Foreskin fibroblast (primary cell): ENCODE measurements at places on chromosomes 7 and 10.

- no peak for DNase-seq
Measured at GRCh38 chr7:90933984-90934383, 330.2 kb upstream of the FZD1 start.

GRCh38 chr10:98100476-98100875, 34.0 kb upstream of the R3HCC1L start:
- no peak for DNase-seq

- DNase-seq: peak; percentile 69
Measured at GRCh38 chr10:71268247-71268691, 50.8 kb upstream of the SLC29A3 start.

- DNase-seq: no peak
Measured at GRCh38 chr10:48501787-48502771, 102.8 kb downstream of the ARHGAP22 start.

- DNase-seq: no peak
Measured at GRCh38 chr7:157433628-157434027, 96.8 kb downstream of the DNAJB6 start.

DNA sequence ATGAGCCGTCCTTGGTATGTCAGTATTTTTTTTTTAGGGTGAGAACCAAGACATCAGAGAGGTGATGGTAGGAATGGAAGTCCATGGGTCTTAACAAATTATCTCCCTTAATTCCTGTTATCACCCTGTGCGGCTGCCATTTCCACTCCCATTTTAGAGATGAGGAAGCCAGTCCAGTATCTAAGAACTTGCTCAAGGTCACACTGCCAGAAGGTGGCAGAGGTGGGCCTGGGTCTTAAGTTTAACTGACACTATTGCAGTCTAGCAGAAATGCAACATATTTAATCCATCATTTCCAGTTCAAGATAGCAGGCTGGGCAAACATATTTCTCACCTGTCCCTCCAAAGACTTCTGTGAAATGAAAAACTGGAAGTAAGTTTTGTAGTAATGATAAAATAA, 108.3 kb downstream of the GLI3 start:
- DNase-seq: no peak

- no peak for DNase-seq
Measured at GRCh38 chr10:110834629-110835301, 37.0 kb upstream of the PDCD4 start.

- peak; percentile 30 for DNase-seq
Measured at GRCh38 chr7:90607196-90607595, 11.1 kb downstream of the CDK14 start.

- DNase-seq: no peak
Measured at GRCh38 chr10:14326581-14326980, 4.1 kb downstream of the FRMD4A start.

- DNase-seq: no peak
Measured at GRCh38 chr10:6213257-6213905, 10.6 kb downstream of the PFKFB3 start.

GRCh38 chr10:79180414-79181221, 111.9 kb downstream of the ZMIZ1 start:
- DNase-seq: no peak

DNA sequence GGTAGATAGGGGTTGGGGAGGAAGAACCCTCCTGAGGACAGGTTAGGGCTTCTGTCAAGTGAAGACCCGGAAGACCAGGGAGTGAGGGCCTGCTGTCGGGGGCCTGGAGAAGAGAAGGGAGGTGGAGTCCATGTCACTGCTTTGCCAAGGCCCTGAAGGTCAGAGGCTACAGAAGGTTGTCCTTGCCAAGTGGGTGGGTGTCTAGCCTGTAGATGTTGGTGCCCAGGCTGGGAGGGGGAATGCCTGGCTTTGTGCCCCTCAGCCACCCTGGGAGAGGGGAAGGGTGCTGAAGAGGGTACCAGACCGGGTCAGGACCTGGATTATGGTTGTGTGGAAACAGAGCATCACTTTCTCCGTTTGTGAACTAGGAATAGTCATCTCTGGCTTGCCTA, 67.2 kb upstream of the AQP1 start:
- no peak for DNase-seq

DNA sequence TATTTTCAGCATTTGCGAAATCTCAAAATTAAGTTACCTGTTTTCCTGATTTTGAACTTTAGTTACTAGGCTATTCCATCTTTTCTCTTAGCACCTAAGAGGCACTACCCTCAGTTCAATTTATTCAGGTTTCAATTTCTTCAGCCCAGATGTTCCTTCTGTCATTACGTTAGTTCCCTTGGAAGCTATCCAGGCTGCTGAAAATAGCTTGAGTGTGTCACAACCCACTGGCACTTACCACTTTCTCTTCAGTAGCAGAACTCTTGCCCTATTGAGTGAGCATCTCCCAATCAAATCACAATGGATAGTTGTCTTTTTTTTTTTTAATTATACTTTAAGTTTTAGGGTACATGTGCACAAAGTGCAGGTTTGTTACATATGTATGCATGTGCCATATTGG, 332.7 kb upstream of the LRGUK start:
- DNase-seq: peak; percentile 68

GRCh38 chr10:9577746-9578145, 1439.9 kb upstream of the CELF2 start:
- no peak for DNase-seq

DNA sequence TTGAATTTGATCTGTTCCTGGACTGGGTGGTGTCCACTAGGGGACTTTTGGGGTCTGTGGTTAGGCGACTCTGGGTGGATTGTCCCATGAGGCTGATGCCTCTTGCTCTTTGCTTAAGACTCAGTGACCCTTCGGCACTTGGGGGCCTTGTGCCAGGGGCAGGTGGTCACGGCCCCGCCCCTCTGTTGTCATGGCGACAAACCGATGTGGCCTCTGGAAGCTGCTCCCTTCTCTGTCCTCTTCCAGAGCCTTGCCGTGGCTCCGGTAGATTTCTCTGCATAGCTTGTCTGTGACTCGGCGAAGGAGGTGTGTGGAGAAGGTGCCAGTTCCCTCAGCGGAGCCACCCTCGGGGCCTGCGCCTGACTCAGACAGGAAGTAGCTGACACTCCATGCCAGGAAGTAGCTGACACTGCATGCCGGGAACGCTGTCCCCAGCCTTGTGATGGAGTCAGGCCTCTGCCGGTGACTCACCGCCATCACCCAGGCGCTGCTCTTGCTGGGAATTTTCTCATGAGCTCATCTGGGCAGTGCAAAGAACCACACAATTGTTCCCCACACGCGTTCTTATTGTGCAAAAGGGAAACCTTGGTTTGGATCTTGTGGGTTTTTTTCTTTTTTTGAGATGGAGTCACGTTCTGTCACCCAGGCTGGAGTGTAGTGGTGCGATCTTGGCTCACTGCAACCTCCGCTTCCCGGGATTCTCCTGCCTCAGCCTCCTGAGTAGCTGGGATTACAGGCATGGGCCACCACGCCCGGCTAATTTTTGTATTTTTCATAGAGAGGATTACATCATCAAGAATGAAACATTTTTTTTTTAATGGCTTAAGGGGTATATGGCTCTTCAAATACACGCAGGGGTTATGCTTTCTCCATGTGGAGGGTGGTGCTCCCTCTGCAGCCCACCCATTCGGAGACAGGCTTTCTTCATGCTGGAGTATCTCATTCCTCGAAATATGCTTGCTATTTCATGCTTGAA, 72.6 kb downstream of the PFKFB3 start:
- peak; percentile 97 for DNase-seq

DNA sequence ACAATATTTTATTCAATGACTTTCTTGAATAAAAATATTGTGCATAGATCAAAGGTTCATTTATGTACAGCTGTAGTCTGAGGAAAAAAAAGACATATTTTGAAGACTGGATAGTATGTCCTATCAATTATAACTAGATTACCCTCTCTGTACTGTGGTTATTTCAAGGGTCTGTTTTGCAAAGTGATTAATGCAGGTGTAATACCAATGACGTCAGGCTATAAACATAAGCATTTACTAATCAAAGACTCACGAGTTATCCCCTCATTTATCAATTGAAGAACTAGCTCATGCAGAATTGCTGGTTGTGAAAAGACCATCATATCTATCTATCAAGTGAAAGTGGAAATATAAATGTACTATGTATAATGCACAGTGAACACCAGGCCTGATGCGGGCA, 213.6 kb upstream of the HGF start:
- DNase-seq: no peak

DNA sequence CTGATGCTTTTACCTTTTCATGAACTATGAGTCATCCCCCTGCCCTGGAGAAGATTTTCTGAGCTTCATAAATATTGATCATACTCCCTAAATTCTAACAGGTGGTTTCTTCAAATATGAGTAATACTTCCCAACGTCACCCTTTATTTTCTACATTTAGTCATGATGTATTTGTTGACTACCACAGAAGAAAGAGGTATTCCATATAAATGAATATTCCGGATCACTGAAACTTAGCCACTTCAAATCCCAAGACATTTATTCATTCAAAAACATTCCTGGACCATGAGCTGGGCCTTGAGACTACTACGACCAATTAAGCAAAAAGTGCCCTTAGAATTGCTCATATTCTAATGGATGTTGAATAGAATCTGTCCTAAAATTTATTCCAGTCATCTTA, 395.8 kb upstream of the NPVF start:
- no peak for DNase-seq

DNA sequence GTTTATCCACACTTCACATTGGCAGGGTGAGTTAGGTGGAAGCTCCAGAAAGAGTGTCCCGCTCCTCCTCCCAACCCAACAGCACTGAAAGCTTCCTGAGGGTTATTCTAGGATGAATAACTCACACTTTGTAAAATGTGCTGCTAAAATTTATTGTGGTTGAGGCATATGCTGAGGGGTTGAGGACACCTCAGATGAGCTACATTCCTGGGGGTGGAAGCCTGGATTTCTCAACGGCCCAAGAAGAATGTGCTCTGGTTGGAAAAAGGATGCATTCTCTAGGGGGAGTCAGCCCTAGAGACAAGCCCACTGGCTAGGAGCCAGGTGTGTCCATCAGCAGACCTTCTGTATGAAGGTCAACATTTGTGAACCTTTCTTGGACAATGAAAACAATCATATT, 91.5 kb upstream of the PDE1C start:
- peak; percentile 72 for DNase-seq

DNA sequence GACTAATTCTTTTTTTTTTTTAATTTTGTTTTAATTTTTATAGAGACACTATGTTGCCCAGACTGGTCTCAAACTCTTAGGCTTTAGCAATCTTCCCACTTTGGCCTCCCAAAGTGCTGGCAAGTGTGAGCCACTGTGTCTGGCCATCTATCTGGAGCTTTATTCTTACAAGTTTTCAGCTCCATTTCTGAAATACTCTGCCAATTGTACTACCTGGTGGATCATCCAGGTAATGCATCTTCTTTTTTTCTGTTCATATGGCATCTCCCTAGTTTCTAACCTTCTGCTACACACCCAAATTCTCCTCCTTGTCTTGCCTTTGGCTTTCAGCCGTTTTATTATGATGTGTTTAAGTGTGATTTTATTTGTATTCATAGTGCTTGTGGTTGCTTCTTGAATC, 40.2 kb downstream of the ZNF365 start:
- DNase-seq: peak; percentile 22

DNA sequence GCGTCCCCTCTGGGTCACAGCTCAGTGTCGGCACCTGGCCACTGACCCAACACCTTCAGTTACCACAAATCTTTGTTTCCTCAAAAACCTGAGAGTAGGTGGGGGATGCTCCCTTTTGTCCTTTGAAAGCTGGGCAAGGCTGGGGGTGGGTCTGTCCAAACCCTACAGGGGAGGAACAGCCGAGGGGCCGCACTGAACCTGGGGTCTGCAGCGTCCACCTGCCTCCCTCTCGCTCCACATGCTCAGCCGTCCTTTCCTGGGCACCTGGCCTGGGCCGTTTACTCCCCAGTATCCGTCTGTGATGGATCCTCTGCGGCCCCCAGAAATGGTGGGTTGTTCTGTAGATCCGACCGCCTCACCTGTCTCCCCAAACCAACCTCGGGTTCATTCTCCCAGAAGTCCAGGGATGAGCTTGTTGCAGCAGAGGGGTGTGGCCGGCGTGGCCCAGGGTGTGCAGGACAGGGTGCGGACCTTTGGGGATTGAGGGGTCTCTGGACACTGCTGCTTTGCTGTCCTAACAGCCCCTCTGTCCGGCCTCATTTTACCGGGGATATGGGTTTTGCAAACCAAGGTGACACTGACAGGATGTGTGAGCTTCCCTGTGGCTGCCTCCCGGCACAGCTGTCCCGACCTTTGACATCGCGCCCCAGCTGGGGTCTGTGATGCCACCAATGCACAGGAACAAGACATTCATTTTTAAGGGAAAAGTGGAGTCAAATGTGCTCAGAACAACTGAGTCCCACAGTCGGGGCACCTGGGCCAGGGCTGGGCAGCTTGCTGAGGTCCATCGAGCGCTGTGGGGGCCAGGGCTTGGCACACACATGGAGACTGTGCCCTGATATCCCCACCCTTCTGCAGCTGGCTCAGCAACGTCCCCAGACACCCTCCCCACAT, 115.9 kb downstream of the VIPR2 start:
- DNase-seq: no peak

DNA sequence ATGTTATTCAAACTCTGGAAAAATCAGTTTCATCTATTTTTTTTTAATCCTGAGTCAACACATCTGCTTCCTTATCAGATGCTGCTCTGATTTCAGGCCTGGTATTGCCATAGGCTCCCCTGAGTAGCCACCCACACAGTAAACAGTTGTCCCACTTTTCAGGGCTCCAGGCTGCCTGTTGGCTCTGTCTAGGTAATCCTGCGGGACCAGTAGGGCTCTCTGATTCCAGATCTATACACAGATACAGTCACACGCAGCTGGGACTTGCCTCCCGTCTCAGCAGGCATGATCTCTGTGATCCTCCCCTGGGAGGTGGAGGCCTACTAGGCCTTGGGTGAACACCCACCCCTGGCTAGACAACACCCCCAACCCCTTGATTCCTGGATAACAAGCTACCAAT, 206.1 kb downstream of the CREB5 start:
- no peak for DNase-seq

DNA sequence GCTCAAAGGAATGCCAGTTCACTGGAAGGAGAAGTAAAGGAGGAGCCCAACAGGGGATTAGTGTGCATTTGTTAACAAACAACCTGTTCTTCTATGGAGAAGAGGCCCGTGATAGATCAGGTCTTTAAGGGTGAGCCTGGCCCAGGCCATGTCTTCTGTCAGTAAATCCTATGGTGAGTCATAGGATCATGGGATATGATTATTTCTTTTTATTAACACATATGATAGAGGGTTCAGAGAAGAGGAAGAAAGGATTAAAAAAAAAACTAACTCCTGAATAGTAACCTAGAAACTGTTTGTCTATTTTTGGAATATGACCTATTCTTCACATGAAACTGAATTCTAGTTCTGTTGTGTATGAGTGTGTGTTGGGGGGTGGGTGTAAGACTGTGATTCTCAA, 70.4 kb downstream of the GPR158 start:
- no peak for DNase-seq

DNA sequence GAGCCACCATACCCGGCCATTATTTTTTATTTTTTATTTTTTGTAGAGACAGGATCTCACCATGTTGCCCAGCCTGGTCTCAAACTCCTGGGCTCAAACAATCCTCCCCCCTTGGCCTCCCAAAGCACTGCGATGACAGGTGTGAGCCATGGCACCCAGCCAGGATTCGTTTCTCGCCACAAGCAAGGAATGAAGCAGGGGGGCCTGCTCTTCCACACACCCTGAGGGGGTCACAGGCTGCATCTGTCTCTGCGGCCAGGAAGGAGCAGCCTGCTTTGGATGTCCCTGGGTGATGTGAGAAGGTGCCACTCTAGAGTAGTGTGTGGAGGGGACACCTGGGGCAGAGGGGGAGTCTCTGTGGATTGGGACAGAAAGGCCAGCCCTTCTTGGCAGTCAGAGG, 61.3 kb upstream of the TNRC18 start:
- no peak for DNase-seq

GRCh38 chr10:132311338-132311939, 3.7 kb upstream of the STK32C start:
- DNase-seq: no peak

- no peak for DNase-seq
Measured at GRCh38 chr10:5557040-5557721, 32.4 kb downstream of the CALML3 start.
